ENCODE measurements at places on chromosomes 1 and 21. TPM values are rescaled to one million over a fixed set of nuclear protein-coding genes. Genes with fewer than 3 reads are reported as not detected.

Gene PPIAL4G
- total RNA-seq = not detected

DNA sequence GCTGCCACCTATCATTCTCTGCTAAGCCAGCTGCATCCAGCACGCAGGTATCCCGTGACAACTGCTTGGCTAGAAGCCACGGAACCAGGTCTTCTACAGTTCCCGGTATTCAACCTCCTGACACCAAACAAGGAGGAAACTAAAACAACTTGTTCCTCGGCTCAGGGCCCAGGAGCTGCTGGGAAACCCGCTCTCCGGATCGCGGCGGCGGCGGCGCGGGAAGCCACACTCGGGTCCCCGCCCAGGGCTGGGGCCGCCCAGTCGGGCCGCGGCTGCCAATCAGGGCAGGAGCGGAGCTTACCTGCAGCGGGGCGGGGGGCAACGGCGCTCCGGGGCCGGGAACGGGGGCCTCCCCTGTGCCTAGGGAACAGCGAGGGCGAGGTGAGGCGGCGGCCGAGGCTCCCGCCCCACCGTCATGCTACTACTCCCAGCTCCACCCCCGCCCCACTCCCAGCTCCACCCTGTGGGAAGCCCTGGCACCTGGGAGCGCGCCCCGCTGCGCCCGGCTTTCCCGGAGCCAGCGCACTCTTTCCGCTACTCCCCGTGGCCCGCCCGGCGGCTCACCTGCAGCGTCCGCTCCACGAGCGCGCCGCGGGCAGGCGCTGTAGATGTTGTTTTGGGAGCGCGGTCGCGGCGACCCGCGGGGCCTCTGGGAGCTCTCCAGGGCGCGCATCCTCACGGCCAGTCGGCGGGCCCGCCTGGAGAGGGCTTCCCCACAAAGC lies 12.1 kb downstream of the IL24 start:
- peak; percentile 27 for DNase-seq
- H3K27ac ChIP-seq = peak overlapping the region; percentile 39
- H3K27me3 ChIP-seq = no peaks in the 10 kb centered on the region
- no peaks in the 10 kb centered on the region for H3K36me3 ChIP-seq

- H3K4me3 ChIP-seq = no peak overlapping the region
- H3K36me3 ChIP-seq = no peaks in the 10 kb centered on the region
- no peaks in the 10 kb centered on the region for H3K27me3 ChIP-seq
These were observed 5.1 kb downstream of the ST6GALNAC3 start for GRCh38 chr1:76079475-76080227.

GRCh38 chr1:169105087-169105433 lies 1.4 kb upstream of the ATP1B1 start:
- no peaks in the 10 kb centered on the region for H3K27me3 ChIP-seq
- peaks cover 8% of the 10 kb centered on the region for H3K4me1 ChIP-seq
- no peak for DNase-seq
- H3K27ac ChIP-seq = peak overlapping the region; percentile 87
- H3K4me3 ChIP-seq = no peak overlapping the region

Gene CELSR2
- 16.2 TPM for total RNA-seq

DNA sequence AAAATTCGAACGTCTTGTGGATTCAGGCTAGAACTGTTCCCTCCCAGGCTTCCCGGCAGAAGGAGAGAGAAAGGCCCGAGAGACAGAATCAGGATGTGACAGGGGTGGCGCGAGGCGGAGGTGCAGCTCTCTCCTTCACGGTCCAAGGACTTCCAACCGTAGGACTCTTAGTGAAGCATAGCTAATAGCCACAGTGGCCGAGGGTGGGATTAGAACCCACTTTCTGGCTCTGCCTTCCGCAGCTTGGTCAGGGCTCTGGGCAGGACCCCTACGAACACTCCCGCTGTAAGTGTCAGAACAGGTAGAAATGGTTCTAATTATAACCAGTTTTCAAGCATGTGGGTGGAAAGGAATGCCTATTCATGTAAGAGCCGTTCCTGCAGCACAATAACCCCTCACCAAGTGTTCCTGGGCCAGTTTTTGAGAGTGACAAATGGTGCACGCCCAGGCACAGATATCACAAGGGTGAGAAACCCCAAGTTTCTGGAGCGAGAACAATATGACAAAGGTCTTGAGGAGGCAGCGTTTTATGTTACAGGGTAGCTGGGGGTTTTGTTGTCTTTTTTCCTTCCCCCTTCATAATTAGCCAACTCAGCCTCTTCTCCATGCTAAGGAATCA lies 86.4 kb downstream of the SYF2 start:
- no peak overlapping the region for H3K27ac ChIP-seq
- no peak for DNase-seq
- no peak overlapping the region for H3K4me3 ChIP-seq
- peaks cover 7% of the 10 kb centered on the region for H3K27me3 ChIP-seq
- no peaks in the 10 kb centered on the region for H3K4me1 ChIP-seq

DNA sequence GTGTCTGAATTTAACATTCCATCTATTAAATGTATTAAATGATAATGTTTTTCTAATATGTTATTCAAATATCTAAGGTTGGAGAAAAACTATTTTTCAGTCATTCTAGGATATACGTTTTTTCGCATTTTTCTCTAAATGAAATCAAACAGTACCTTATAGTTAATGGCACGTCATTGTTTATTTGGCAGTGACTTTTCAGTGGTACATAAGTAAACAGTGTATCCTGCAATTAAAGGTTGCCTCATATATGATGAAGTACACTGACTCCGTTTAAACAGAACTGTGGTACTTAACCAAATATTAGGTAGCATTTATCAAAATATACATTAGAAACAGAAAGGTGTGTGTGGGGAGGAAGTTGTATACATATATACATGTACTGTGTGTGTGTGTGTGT lies 79.2 kb downstream of the EPS15 start:
- no peak overlapping the region for H3K4me3 ChIP-seq
- DNase-seq = no peak
- H3K27me3 ChIP-seq = no peaks in the 10 kb centered on the region
- no peaks in the 10 kb centered on the region for H3K4me1 ChIP-seq
- H3K36me3 ChIP-seq = no peaks in the 10 kb centered on the region

DNA sequence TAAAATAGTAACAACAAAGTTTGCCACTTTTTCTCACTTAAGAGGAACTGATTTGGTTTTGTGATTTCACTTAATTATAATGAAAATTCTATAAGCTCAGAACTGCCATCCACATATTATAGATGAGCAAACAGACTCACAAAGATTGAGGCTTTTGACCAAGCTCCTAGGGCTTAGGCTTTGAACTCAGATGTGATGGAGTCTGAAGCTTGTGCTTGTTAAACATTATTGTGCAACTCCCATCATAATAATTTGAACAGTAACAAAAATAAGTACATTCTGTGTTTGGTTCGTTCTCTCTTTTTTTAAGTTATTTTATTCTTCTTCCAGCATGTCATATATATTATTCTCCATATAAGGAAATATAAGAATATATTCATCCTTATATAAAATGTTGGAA lies 403.4 kb downstream of the PTPRC start:
- H3K27ac ChIP-seq = no peak overlapping the region
- H3K4me3 ChIP-seq = no peak overlapping the region
- DNase-seq = no peak

DNA sequence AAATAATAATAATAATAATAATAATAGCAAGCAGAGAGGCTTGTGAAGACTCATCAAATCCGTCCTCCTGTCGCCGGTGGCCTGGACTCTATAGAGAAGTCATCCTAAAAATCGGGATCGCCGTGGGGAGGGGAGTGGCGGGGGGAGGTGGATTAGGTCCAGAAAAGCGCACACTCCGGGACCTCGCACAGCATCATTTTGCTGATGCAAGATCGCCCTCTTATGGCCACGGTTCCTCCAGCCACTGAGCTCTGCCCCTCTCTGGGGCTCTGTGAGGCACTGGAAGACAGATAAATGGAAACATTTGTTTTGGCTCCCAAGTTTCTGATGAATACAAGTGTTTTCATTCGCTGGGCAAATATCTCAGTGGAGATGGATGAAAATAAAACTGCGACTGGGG lies 612.0 kb downstream of the MATN1 start:
- peaks cover 58% of the 10 kb centered on the region for H3K27me3 ChIP-seq
- H3K27ac ChIP-seq = no peak overlapping the region
- H3K4me1 ChIP-seq = no peaks in the 10 kb centered on the region
- peak; percentile 27 for DNase-seq
- no peaks in the 10 kb centered on the region for H3K36me3 ChIP-seq

GRCh38 chr1:186304982-186305949 lies 69.8 kb downstream of the TPR start:
- peaks cover 4% of the 10 kb centered on the region for H3K4me1 ChIP-seq
- H3K27me3 ChIP-seq = no peaks in the 10 kb centered on the region
- no peak for DNase-seq
- H3K27ac ChIP-seq = no peak overlapping the region

GRCh38 chr1:201740670-201741111 lies 88.3 kb upstream of the IPO9 start:
- no peak for DNase-seq
- H3K4me3 ChIP-seq = peak overlapping the region; percentile 39
- H3K27me3 ChIP-seq = no peaks in the 10 kb centered on the region
- peaks cover 42% of the 10 kb centered on the region for H3K4me1 ChIP-seq
- no peak overlapping the region for H3K27ac ChIP-seq
- no peaks in the 10 kb centered on the region for H3K36me3 ChIP-seq

Gene LAD1
- not detected for total RNA-seq

DNA sequence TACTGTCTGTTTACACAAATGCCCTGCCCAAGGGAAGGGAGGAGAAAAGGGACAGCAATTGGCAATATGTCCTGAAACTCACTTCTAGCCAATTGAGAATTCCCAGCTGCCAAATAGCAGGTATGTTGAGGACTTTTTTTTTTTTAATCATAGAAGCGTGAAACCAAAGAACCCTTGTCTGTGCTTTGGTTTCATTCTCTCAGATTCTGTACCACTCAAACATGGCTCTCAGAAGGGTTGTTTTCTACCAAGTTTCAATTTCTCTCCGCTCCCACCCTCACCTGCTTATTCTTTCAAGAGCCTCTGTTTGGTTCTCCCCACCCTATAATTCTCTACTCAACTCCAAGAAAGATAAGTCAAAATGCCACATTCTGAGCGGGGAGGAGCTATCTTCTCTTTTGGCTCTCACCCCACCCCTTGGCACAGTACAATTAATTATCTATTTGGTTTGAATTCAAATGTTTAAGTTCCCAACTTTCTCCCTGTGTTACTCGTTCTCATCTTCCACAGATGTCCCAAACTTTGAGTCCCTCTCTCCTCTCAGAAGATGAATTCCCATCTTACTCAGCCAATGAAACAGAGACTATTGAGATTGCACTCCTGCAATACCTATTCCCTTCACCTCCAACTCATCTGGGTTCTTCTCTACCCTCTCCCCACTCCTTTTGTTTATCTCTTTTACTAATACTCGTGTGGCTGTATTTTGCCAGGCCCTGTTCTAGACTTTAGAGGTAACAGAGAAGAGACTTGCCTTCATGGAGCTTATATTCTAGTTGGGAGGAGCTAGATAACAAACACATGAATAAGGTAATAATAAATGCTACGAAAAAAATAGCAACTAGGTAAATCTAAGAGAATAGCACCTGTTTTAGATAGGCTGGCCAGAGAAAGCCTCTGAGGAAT lies 3.9 kb upstream of the TP53BP2 start:
- H3K4me3 ChIP-seq = no peak overlapping the region
- H3K27me3 ChIP-seq = no peaks in the 10 kb centered on the region
- H3K36me3 ChIP-seq = no peaks in the 10 kb centered on the region
- no peak overlapping the region for H3K27ac ChIP-seq
- peaks cover 15% of the 10 kb centered on the region for H3K4me1 ChIP-seq

Gene CFHR2
- not detected for total RNA-seq

GRCh38 chr1:118951270-118951936 lies 36.7 kb downstream of the TBX15 start:
- no peaks in the 10 kb centered on the region for H3K27me3 ChIP-seq
- no peak overlapping the region for H3K27ac ChIP-seq
- no peak for DNase-seq
- no peaks in the 10 kb centered on the region for H3K4me1 ChIP-seq
- H3K36me3 ChIP-seq = no peaks in the 10 kb centered on the region

GRCh38 chr1:54417123-54417522 lies 10.9 kb upstream of the SSBP3 start:
- H3K27ac ChIP-seq = no peak overlapping the region
- H3K4me3 ChIP-seq = no peak overlapping the region
- H3K36me3 ChIP-seq = no peaks in the 10 kb centered on the region
- H3K4me1 ChIP-seq = no peaks in the 10 kb centered on the region

Gene PTPN22
- total RNA-seq = 4.4 TPM

DNA sequence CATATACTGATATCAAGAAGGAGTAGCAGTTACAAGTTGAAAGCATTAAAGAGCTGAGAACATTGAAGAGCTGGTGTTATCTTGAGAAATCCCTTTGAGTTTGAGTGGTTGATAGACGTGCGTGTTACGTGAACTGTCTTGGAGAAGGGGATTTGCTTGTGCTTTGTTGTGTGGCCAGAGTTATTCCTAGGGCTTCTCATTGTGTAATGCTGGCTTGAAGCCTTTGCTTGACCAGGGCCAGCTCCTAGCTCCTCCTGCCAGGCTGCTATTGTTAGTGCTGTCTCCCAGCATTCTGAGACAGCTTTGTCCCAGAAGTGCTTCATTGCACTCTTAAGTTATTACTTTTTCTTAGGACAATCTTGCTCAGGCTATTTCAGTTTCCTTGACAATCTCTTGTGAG lies 116.2 kb upstream of the KCNK2 start:
- DNase-seq = no peak
- H3K4me3 ChIP-seq = no peak overlapping the region
- H3K4me1 ChIP-seq = no peaks in the 10 kb centered on the region
- no peaks in the 10 kb centered on the region for H3K36me3 ChIP-seq

DNA sequence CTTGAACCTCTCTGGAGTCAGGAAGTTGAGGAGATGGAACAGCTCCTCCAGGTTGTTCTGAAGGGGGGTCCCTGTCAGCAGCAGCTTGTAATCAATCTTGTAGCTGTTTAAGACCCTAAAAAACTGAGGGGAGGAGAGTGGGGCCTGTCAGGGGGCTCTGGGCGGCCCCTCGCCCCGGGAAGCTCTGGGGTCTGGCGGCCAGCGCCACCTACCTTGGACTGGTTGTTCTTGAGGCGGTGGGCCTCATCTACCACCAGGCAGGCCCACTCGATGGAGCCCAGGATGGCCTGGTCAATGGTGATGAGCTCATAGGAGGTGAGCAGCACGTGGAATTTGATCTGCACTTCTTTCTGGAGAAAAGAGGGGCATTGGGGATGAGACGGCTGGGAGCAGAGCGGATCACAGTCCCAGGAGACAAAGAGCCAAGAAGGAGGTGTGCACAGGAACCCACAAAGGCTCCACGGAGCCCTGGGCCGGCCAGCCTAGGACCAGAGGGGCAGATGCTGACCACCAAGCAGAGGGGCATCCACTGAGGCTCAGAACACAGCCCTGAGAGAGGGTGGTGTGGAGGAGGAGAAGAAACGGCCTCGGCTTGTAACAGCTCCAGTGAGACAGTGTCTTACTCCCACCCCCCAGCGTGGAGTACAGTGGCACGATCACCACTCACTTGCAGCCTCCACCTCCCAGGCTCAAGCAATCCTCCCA lies 43.5 kb downstream of the CHD5 start:
- H3K36me3 ChIP-seq = no peaks in the 10 kb centered on the region
- no peak overlapping the region for H3K27ac ChIP-seq
- no peaks in the 10 kb centered on the region for H3K27me3 ChIP-seq

Gene CCDC181
- 1.5 TPM for total RNA-seq

All from tibial nerve (tissue), 4 donors.